ENCODE measurements at places on chromosomes 1 and 21. TPM values are rescaled to one million over a fixed set of nuclear protein-coding genes. Genes with fewer than 3 reads are reported as not detected.

KCNE2 gene
- total RNA-seq = not detected

DIPK1A gene
- 8.7 TPM for total RNA-seq

ACTN2 gene
- not detected for total RNA-seq

ARHGAP30 gene
- total RNA-seq = 0.05 TPM

PAPPA2 gene
- total RNA-seq = not detected

FLG2 gene
- not detected for total RNA-seq

Data from A549 treated with CpdA at 1 μM for 4 hours (cell line).